ENCODE measurements at places on chromosomes 3 and 15.

DNA sequence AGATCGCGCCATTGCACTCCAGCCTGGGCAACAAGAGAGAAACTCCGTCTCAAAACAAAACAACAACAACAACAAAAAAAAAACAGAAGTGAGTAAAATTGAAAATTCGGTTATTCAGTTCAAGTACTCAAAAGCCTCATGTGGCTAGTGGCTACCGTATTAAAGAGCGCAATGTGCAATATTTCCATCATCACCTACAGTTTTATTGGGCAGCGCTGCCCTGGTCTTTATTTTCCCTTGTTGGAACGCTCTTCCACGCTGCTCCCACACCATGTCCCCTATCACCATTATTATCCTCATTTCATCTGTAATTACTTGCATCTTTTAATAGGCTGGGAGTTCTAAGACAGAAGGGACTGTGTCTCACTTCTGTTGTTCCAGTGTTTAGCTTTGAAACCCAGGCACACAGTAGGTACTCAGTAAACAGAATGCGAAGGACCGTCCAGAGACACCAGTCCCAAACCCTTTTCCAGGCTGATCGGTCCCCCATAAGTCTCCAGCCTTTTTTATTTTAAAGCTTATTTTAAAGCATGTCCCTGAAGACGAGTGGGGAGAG, 423 bp upstream of the HACD3 start:
- no peak for DNase-seq

DNA sequence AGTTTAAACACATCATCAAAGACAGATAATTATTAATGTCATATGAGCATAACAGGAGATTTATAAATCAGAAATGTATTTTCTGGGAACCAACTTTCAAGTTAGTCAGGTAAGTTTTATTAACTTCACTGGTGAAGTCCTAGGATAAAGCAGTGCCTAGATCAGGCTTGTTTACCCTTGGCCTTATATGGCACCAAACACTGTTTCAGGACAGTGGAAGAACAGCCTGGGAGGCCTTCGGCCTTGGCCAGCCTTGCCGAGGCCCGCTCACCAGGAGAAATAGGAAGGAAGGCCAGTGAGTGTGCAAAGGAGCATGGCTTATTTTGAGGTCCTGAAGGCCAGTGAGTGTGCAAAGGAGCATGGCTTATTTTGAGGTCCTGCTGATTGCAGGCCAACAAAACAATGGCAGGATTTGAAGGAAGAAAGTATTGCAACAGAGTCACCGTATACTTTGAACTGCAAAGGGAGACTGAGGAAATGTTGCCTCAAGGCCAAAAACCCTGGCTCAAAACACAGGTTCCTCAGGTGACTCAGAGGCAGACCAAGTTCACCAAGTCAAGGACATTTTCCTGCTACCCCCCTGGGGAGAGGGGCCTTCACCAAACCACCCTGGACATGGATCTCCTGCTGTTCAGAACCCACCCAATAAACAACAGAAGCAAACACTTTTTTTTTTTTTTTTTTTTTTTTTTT, 174.3 kb downstream of the TP63 start:
- DNase-seq: no peak

GRCh38 chr15:29139072-29139471, 130.6 kb downstream of the NSMCE3 start:
- DNase-seq: no peak

- DNase-seq: peak; percentile 55
Measured at GRCh38 chr3:191235331-191236314, 36.6 kb downstream of the OSTN start.

GRCh38 chr15:40927495-40927872, 1.7 kb upstream of the DLL4 start:
- DNase-seq: no peak

DNA sequence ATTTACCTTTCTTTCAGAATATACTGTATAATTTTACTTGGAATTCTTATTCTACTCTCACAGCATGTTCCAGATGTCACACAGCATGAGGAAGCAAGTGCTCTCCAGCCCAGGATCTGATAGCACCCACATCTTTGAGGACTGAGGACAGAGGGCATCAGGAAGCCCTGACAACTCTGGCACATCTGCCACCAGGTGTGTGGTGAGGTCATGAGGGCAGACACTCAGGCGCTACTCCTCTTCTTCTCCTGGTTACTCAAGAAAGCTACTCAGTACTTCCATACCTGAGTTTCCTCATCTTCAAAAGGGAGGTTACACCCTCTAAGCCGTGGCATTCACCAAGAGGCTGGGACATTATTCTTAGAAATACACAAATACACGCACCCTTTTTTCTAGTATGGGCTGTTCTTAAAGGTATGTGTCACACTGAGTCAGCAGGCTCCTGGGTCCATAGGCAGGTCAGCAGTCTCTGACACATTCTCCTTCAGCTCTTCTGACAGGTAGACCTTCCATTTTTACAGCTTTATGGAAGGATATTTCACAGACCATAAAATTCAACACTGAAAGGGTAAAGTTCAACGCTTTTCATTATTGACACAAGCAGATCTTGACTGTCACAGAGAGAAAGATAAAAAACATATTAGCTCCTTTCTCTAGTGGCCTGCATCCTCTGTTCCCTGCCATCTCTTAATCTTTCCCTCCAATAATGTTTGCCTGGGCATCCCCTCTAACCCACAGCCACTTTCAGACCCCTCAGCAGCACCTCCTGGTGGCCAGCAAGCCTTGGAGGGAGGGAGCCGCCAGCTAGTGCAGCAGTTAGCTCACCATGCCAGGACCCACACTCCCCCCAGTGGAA, 103.2 kb upstream of the TJP1 start:
- DNase-seq: peak; percentile 86

- peak; percentile 49 for DNase-seq
Measured at GRCh38 chr3:30934208-30934550, 39.7 kb upstream of the GADL1 start.
